NCI-H226 (cell line): ENCODE measurements at places on chromosomes 7 and 10.

GRCh38 chr10:24568042-24568441, 155.6 kb downstream of the ARHGAP21 start:
- no peak for DNase-seq

GRCh38 chr7:88357781-88358525, 51.3 kb upstream of the STEAP4 start:
- no peak for DNase-seq

GRCh38 chr10:20200758-20201157, 384.5 kb downstream of the PLXDC2 start:
- DNase-seq, result no peak

- no peak for DNase-seq
These were observed 54.0 kb downstream of the CREB5 start for GRCh38 chr7:28466341-28466740.

- no peak for DNase-seq
These were observed 28.0 kb downstream of the TTYH3 start for GRCh38 chr7:2659556-2660358.

GRCh38 chr7:8613191-8613590, 179.8 kb downstream of the NXPH1 start:
- no peak for DNase-seq

- DNase-seq, result no peak
These were observed 8.7 kb upstream of the VDAC2 start for GRCh38 chr10:75201793-75202307.

DNA sequence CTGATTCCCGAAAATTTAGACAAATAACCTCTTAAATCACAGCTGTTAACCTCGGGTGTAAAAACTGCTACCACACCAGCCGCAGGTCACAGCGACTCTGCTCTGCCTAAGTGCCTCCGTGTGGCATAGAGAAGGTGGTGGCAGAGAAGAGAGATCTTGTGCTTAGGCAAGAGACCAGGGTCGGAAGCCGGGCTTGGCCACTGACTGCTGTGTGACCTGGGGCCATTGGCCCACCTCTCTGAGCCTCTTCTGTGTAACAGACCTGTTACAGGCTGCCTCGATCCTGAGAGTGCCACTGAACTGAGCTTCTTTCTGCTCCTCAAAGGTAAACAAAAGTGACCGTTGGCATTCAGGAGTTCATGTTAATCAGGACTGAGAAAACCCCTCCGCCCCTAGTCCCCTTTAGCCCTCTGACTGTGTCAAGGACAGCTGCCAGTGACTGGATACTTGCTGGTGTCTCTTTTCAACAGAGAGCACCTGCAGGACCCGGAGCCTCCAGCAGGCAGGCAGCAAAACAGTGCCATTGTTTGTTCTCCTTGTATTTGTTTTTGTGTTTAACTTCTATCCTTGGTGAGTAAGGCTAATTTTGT, 36.5 kb downstream of the ZMIZ1 start:
- DNase-seq, result no peak
